M059J (cell line): ENCODE measurements at places on chromosomes 5 and 9. TPM values are rescaled to one million over a fixed set of nuclear protein-coding genes. Genes with fewer than 3 reads are reported as not detected.

Gene PDE6A
- total RNA-seq = 0.02 and 0.22 TPM in 2 replicates

DNA sequence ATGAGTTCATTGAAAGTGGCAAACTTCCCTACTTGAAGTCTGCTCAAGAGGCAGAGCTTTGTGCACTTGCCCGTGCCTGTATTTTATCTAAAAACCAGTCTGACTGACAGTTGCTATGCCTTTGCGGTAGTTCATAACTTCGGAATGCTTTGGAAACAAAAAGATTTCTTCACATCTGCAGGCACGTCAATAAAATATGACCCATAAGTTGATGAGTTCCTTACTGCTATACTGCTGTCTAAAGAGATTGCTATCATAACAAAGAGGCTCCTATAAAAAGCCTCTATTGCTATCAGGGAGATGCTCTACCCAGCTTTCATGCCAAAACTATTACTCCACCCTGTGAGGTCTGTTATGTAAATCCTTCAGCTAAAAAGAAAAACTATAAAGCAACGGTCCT lies 25.4 kb upstream of the RNF20 start:
- DNase-seq = no peak

- no peak for DNase-seq
Measured at GRCh38 chr9:27514551-27514950, 9.5 kb upstream of the IFNK start.

- no peak for DNase-seq
Measured at GRCh38 chr5:104199771-104200170, 637.2 kb upstream of the NUDT12 start.
